T-helper 17 cell (primary cell): ENCODE measurements at places on chromosomes 7 and 10.

DNA sequence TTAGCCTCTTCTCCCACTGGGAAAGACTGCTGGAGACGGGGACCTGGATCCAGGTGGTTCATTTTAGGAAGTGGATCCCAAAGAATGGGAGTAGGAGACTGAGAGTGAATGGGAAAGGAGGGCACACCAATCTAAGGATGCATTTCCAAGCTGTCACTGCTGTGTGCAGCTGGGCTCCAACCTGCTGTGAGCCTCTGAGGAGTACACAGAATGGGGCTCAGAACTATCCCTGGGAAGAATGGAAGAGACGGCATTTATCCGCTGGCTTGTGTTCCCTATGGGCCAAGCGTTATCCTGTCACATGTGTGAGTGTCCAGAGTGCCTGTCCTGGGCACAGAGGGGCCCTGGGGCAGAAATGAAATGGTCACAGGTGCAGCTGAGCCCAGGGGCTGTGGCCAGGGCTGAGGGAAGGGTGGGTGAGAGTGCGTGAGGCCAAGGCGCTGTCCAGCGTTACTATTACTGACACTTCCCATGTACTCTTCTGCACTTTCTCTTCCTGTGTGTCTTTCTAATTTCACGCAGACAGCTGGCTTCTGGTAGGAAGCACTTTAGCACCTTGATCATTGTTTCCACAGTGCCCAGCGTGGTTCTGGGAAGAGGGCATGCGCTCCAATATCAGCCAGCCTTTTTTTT is 35.4 kb upstream of the PODXL start:
- DNase-seq: no peak

DNA sequence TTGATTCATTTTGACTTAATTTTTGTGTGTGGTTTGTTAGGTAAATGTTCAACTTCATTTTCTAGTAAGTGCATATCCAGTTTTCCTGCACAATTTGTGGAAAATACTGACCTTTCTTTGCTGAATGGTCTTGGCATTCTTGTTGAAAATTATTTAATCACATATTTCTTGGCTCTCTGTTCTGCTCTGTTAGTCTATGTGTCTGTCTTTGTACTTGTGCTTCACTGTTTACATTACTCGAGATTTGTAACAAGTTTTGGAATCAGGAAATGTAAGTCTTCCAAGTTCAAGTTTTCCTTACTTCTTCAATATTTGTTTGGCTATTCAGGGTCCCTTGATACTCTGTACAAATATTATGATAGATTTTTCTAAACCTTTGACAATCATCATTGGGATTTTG is 838.2 kb upstream of the POM121L12 start:
- DNase-seq: no peak

DNA sequence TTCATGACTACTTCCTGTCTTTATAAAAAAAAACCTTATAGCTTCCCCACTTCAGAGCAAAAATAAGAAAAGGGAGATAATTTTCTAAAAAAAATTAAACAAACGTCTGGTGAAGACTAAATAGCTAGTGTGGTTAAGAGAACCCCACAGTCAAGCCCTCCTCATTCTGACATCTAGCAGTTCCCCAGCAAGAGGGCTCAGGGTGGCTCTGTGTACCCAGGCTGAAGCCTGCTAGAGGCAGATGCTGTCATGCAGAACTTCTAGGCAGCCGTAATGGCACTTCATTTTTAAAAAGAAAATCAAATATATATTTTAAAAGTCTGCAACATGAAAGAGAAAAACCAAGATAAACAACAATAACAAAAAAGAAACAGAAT is 223.1 kb upstream of the KLF14 start:
- no peak for DNase-seq

DNA sequence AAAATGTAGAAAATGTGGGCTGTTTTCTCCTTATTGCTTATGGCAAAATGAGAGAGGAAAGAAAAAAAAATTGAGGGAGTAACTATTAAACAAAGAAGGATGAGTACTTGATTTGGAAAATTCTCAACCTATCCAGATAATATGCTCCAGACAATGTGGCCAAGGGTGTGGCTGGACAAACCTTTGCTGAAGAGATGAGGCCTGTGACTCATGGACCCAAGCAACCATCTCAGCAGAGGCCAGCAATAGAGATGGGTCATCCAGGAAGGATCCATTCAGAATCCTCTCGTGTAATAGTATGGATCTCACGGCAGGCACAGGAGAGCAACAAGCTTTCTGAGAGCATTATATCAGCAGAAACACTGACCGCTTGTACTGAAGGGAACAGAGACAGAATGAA is 120.3 kb upstream of the CELF2 start:
- no peak for DNase-seq

DNA sequence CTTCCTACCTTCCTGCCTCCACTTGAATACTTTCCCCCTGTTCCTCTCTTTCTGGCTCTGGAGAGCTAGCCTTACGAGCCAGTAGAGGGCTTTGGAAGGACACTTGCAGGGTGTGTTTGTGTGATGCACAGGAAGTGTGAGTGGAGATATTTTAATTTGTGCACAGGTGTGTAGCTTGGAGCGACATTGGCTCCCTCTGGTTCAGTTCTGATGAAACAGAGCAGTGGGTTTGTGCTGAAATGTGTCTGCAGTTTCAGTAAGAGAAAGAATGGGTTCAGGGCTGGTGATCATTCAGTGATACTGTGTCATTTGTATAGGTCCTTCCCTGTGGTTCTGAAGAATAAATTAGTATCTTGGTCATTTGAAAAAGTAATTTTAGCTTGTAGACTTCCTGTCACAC is 86.9 kb downstream of the SND1 start:
- DNase-seq: no peak

- no peak for DNase-seq
Observed at GRCh38 chr10:74877898-74878297, 51.5 kb downstream of the KAT6B start.

DNA sequence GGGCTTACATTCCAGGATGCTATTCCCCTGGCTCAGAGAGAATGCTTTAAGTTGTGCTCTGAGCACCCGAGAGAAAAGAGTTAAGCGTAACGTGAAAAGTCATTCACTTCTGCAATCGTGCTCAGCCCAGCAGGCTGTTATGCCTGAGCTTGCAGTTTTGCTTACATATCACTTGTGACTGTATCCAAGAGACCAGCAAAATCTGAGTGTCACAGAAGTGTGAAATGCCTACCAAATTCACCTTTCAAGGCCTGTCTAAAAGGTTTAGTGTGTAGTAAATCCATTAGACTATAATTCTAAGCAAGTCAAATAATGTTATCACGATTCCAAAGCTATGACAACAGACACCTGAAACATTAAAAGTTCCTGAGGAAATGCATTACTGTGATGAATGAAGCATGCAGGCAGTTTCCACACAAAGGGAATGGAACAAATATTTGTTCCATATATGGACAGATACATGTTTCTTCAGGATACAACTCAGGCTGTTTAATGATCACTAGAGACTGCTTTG is 20.1 kb downstream of the ITGB1 start:
- no peak for DNase-seq

DNA sequence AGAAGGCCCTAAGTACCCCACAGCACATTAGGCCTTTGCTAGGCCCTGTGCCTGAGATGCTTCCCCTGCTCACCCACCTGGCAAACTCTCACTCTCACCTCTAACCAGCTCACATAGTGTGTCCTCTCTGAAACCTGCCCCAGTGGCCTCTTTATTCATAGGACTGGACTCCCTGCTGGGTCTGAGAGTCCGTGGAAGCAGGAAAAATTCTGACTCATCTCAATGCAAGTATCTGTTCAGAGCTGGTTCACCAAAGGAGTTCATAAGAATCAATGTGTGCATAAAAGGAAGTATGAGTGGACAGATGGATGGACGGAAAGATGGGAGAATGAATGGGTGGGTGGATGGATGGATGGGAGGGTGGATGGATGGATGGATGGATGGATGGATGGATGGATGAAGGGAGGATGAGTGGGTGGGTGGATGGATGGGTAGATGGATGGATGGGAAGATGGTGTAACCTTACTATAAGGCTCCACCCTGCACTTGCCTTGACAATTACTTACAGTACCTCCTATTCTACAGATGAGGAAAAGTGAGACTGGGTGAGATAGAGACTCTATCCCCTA is 111.2 kb upstream of the ZMIZ1 start:
- DNase-seq: no peak

GRCh38 chr10:104657457-104657856 is 16.4 kb downstream of the SORCS3 start:
- no peak for DNase-seq

GRCh38 chr10:94344522-94345122 is 18.1 kb downstream of the NOC3L start:
- DNase-seq: no peak
